Activated CD4-positive, alpha-beta memory T cell treated with anti-CD3 and anti-CD28 coated beads, Interleukin-2, amount 10 ng/mL, durations not matched to agents 7 days and 5 days (primary cell): ENCODE measurements at places on chromosomes 7 and 10. TPM values are rescaled to one million over a fixed set of nuclear protein-coding genes. Genes with fewer than 3 reads are reported as not detected.

GRCh38 chr7:41652267-41652666 is 50.6 kb downstream of the INHBA start:
- no peaks in the 10 kb centered on the region for H3K27me3 ChIP-seq
- H3K36me3 ChIP-seq, result no peaks in the 10 kb centered on the region
- no peak overlapping the region for H3K4me3 ChIP-seq
- DNase-seq, result no peak
- H3K27ac ChIP-seq, result no peak overlapping the region

DNA sequence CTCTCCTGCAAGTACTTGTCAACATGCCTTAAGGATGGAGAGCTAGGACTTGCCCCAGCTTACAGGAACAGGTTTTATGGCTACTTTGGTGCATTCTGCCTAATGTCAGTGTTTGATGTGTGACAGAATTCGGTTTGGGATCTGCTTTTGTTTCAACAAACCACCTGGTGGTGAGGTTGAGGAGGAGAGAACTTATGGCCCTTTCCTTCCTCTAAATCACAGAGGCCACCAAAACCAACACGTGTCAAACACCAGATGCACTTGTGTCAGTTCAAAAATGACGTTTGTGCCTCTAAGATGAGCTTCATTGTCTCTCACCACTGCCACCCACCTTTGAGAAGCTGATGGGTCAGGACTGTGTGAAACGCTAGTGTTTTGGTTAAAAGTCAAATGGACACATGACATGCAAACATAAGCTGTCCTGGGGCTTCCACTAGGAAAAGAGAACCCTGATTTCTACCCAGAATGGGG is 83.9 kb downstream of the OSBPL3 start:
- peaks cover 23% of the 10 kb centered on the region for H3K36me3 ChIP-seq
- no peaks in the 10 kb centered on the region for H3K27me3 ChIP-seq
- no peak for DNase-seq
- H3K4me1 ChIP-seq, result peaks cover 67% of the 10 kb centered on the region
- H3K4me3 ChIP-seq, result no peak overlapping the region
- peak overlapping the region; percentile 40 for H3K27ac ChIP-seq

- no peak overlapping the region for H3K27ac ChIP-seq
- DNase-seq, result peak; percentile 7
- H3K4me3 ChIP-seq, result no peak overlapping the region
- peaks cover 13% of the 10 kb centered on the region for H3K4me1 ChIP-seq
These were observed 18.9 kb downstream of the RGR start for GRCh38 chr10:84263716-84264115.

GRCh38 chr10:124592101-124592500 is 130.5 kb downstream of the LHPP start:
- no peak for DNase-seq
- no peaks in the 10 kb centered on the region for H3K36me3 ChIP-seq
- no peaks in the 10 kb centered on the region for H3K4me1 ChIP-seq

GRCh38 chr7:111413739-111414138 is 148.6 kb downstream of the IMMP2L start:
- H3K4me3 ChIP-seq, result no peak overlapping the region
- H3K36me3 ChIP-seq, result no peaks in the 10 kb centered on the region
- H3K4me1 ChIP-seq, result no peaks in the 10 kb centered on the region

DNA sequence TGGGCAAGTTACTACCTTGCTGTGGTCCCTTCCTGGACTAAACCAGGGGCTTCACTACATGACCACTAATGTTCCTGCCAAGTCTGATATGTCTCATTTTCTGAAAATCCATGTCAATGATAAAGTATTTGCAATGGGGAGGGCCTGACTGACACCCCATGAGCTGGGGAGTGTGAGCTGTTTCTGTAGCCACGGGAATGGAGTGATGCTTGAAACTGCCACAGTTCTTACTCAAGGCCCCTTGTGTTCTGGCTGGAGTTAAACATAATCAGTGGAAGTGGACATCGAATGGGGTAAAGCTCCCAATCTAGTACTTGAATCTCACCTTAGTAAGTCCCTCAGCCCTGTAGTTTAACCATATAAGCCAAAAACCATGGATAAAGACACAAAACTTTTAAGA is 61.9 kb upstream of the PDLIM1 start:
- H3K4me1 ChIP-seq, result no peaks in the 10 kb centered on the region
- no peak for DNase-seq
- no peaks in the 10 kb centered on the region for H3K36me3 ChIP-seq
- no peak overlapping the region for H3K27ac ChIP-seq

DNA sequence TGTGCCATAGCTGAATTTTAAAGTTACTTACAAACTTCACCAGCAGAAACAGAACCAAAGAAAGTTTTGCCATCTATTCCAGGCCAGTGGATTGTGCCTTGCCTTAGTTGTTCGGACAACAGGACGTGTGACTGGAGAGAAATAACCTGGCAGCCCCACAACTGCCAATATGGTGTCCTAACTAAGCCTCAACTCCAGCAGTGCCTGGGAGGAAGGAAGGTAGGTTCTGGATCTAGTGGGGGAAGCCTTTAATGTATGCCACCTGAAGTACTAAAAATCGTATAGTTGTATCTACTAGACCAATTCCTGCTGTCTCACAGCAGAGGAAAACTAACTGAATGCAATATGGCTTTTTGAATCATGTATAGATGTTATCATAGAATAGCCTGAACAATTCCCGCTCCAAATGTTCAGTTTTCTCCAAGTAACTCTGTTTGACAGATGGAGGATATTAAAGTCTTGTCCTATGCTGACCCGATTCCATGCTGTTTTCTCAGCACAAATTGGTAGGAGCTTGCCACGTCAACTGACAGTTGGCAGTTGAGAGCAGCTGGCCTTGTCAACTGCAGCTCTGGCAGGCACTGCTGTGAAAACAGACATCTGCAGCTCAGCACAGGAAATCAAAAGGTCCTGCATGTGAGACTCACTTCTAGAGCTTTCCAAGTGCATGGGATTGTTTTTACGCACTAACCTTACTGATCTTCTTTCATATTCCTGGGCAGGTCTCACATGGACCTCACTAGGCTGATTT is 84.5 kb upstream of the WNT16 start:
- no peak overlapping the region for H3K27ac ChIP-seq
- no peak for DNase-seq
- no peaks in the 10 kb centered on the region for H3K27me3 ChIP-seq
- no peak overlapping the region for H3K4me3 ChIP-seq

- no peak overlapping the region for H3K4me3 ChIP-seq
- no peak for DNase-seq
- H3K27ac ChIP-seq, result no peak overlapping the region
- peaks cover 22% of the 10 kb centered on the region for H3K27me3 ChIP-seq
These were observed 19.0 kb upstream of the TRIM56 start for GRCh38 chr7:101066141-101066832.

DNA sequence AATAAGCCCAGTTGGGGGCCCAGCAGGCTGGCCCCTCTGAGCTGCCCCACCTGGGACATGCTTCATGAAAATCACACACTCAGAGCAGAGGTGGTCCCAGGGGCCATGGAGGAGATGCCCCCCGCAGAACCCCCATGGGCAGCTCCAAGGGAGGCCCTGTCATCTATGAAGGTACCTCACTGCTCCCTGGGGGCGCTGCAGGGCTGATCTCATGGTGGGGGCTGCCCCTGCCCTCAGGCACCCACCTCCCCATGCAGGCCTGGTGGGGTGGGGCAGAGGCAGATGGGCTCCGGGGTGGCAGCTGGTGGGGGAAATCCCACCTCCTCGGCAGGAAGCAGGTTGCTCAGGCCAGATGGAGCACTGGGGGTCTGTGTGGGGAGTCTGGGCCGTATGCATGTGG is 60.5 kb downstream of the YKT6 start:
- DNase-seq, result no peak
- H3K4me3 ChIP-seq, result no peak overlapping the region
- no peaks in the 10 kb centered on the region for H3K27me3 ChIP-seq
- peaks cover 29% of the 10 kb centered on the region for H3K4me1 ChIP-seq
- H3K36me3 ChIP-seq, result no peaks in the 10 kb centered on the region

DNA sequence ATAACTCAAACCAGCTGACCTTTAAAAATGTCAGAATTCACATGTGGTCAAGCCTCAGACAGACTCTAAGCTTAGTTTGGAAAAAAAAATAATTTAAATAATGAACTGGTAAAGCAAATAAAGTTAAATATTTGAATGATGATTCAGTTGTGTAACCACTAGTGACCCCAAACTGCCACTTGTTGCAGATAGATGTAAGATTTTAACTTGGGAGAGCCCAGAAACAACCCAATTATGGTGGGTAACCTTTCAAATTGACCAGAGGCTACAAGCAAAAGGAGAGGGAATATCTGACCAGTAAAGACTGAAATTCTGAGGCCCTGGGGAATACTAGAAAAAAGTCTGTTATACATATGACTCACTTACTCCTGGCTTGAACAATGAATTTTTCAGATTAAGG is 268.1 kb downstream of the HPSE2 start:
- H3K27ac ChIP-seq, result no peak overlapping the region
- no peak for DNase-seq
- no peaks in the 10 kb centered on the region for H3K4me1 ChIP-seq
- no peaks in the 10 kb centered on the region for H3K27me3 ChIP-seq
- H3K36me3 ChIP-seq, result no peaks in the 10 kb centered on the region
- no peak overlapping the region for H3K4me3 ChIP-seq

- H3K27me3 ChIP-seq, result no peaks in the 10 kb centered on the region
- peak overlapping the region; percentile 67 for H3K4me3 ChIP-seq
- DNase-seq, result no peak
- H3K4me1 ChIP-seq, result peaks cover 90% of the 10 kb centered on the region
- H3K27ac ChIP-seq, result peak overlapping the region; percentile 95
- H3K36me3 ChIP-seq, result peaks cover 67% of the 10 kb centered on the region
These were observed 210.4 kb downstream of the FAM107B start for GRCh38 chr10:14564268-14564744.

- no peaks in the 10 kb centered on the region for H3K4me1 ChIP-seq
- no peak overlapping the region for H3K4me3 ChIP-seq
- H3K27ac ChIP-seq, result no peak overlapping the region
- no peak for DNase-seq
These were observed 244.9 kb downstream of the SKAP2 start for GRCh38 chr7:26619348-26619984.

- no peaks in the 10 kb centered on the region for H3K27me3 ChIP-seq
- DNase-seq, result no peak
- H3K4me1 ChIP-seq, result no peaks in the 10 kb centered on the region
These were observed 61.8 kb upstream of the LRRC18 start for GRCh38 chr10:49001402-49001801.

DNA sequence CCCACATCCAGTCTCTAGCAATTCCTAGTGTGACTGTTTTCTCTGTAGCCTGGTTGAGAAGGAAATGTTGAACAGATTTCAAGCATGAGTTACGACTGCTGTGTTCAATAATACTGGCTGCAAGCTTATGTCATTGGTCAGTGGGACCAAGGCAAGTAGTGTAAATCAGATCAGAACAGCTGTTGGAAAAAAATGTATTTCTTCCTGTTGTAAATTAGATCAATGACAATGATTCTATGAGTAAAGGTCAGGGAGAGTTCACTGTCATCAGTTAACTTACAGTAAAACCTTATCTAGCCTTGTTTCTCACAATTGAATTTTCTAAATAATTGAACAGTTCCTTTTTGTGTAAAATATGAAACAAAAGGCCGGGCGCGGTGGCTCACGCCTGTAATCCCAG is 6.7 kb downstream of the OTUD1 start:
- no peaks in the 10 kb centered on the region for H3K27me3 ChIP-seq
- H3K36me3 ChIP-seq, result peaks cover 41% of the 10 kb centered on the region
- peak overlapping the region; percentile 45 for H3K27ac ChIP-seq
- peaks cover 65% of the 10 kb centered on the region for H3K4me1 ChIP-seq

- H3K27ac ChIP-seq, result no peak overlapping the region
- peaks cover 12% of the 10 kb centered on the region for H3K36me3 ChIP-seq
- no peak for DNase-seq
- H3K4me3 ChIP-seq, result no peak overlapping the region
- H3K4me1 ChIP-seq, result peaks cover 3% of the 10 kb centered on the region
- H3K27me3 ChIP-seq, result peaks cover 4% of the 10 kb centered on the region
These were observed 34.5 kb downstream of the VIM start for GRCh38 chr10:17262502-17262901.

- H3K36me3 ChIP-seq, result no peaks in the 10 kb centered on the region
- no peak overlapping the region for H3K4me3 ChIP-seq
- H3K27ac ChIP-seq, result no peak overlapping the region
- no peaks in the 10 kb centered on the region for H3K4me1 ChIP-seq
- no peaks in the 10 kb centered on the region for H3K27me3 ChIP-seq
These were observed 455.3 kb downstream of the PLXDC2 start for GRCh38 chr10:20271490-20271889.

- peak overlapping the region; percentile 92 for H3K4me3 ChIP-seq
- peak; percentile 67 for DNase-seq
- H3K27ac ChIP-seq, result peak overlapping the region; percentile 99
- peaks cover 97% of the 10 kb centered on the region for H3K36me3 ChIP-seq
These were observed 7.1 kb downstream of the GATA3 start for GRCh38 chr10:8061274-8062211.

GRCh38 chr10:54614072-54614471 is 187.0 kb downstream of the PCDH15 start:
- no peaks in the 10 kb centered on the region for H3K36me3 ChIP-seq
- no peak overlapping the region for H3K4me3 ChIP-seq
- no peak for DNase-seq
- no peaks in the 10 kb centered on the region for H3K4me1 ChIP-seq

DNA sequence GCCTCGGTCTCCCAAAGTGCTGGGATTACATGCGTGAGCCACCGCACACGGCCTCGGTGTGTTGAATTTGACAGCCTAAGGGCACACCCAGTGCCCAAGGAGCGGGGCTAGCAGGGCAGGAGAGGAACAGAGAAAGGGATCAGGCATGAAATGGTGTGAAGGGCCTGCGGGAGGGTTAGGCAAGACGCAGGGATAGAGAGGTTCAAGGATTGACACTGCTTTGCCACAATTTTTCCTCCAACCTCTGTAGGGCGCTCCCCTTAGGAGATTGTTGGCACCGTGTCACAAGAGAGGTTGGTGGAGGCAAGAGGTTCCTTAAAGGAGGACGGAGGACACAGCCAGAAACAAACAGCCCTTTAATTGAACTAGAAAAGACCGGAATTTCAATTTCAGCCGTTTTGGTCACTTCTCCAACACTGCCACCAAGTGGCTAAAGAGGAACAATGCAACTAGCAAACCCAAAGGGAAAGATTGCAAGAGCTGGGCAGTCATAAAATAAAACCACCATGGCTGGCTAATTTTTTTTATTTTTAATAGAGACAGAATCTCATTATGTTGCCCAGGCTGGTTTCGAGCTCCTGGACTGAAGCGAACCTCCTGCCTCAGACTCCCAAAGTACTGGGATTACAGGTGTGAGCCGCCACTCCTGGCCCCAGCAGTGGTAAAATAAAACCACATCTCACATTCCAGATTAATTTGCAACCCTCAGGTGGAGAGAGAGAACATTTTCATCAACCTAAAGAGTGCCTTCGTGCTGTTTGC is 6.9 kb upstream of the CREB3L2 start:
- peak; percentile 46 for DNase-seq
- H3K4me1 ChIP-seq, result peaks cover 4% of the 10 kb centered on the region
- peaks cover 3% of the 10 kb centered on the region for H3K27me3 ChIP-seq
- H3K4me3 ChIP-seq, result no peak overlapping the region
- no peak overlapping the region for H3K27ac ChIP-seq

ORC5 gene
- 21.2 TPM for total RNA-seq

PDZD8 gene
- total RNA-seq, result 12.8 TPM

GNGT1 gene
- total RNA-seq, result not detected

PRKAG2 gene
- total RNA-seq, result 33.7 TPM

SLC29A4 gene
- total RNA-seq, result 0.88 TPM
